Stimulated activated CD4-positive, alpha-beta T cell treated with anti-CD3 and anti-CD28 coated beads, Interleukin-15, amount 100 ng/mL, for 1 hour (primary cell): ENCODE measurements at places on chromosomes 6 and 20.

GRCh38 chr6:11209906-11210305 lies 22.6 kb downstream of the NEDD9 start:
- no peak for DNase-seq

DNA sequence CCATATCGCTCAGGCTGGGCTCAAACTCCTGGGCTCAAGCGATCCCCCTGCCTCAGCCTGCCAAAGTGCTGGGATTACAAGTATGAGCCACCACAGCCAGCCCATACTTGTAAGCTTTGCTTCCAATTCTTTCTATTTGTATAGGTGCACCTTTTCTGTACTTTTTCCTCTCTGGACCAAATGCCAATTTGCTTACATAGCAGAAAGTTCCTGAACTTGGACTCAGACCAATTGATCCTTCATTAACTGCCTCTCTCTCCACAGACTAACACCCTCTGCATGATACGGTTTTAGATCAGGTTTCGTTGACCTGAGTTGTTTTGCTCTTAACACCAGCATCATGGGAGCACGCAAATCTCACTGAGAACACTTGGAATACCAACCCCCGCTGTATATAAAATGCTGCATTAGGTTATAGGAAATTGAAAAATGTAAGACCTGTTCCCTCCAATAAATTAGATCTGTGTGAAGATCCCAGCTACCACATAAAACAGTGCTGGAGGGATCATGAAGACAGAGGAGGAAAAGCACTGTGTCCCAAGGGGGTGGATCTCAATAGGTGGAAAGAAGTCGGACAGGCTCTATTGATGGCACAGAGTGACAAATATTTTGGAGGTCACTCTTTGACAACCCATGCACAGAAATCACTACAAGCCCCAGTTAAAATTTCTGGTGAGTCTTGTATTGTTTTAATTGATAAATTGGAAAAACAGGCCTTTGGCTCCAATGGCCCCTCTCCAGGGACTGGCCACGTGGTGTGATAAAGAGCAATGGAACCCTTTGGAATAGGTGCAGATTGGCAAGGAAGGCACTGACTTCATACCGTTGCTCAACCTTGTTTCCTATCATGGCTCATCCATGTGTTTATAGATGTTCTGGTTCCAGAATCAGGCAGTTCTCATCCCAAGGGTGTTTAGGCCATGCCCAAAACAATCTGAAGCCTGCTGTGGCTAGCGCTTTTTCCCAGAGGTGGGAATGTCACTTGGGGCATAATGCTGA lies 51.2 kb downstream of the ISM1 start:
- DNase-seq = no peak

- no peak for DNase-seq
Measured at GRCh38 chr20:44780226-44780625, 30.1 kb downstream of the RIMS4 start.

- DNase-seq = no peak
Measured at GRCh38 chr6:158313989-158314388, 1.7 kb downstream of the TULP4 start.

- DNase-seq = no peak
Measured at GRCh38 chr20:40562031-40562430, 127.0 kb downstream of the MAFB start.

GRCh38 chr6:168128006-168128630 lies 49.1 kb upstream of the FRMD1 start:
- DNase-seq = no peak

GRCh38 chr6:1735239-1735803 lies 125.6 kb downstream of the FOXC1 start:
- DNase-seq = no peak

- DNase-seq = no peak
Measured at GRCh38 chr20:694496-694895, 18.9 kb upstream of the SCRT2 start.
